Tracheal epithelial cell (primary cell): ENCODE measurements at places on chromosomes 11 and 22. TPM values are rescaled to one million over a fixed set of nuclear protein-coding genes. Genes with fewer than 3 reads are reported as not detected.

The GVQW3 gene
- total RNA-seq = 0.43 and 1.9 TPM in 2 replicates

The SMC1B gene
- total RNA-seq = not detected in 2 replicates

The APOL3 gene
- 0.21 and 2.9 TPM in 2 replicates for total RNA-seq

The CEND1 gene
- total RNA-seq = not detected in 2 replicates

The IMMP1L gene
- 10.4 and 15.6 TPM in 2 replicates for total RNA-seq

The LRRC10B gene
- not detected in 2 replicates for total RNA-seq

The RRAS2 gene
- 176 and 203 TPM in 2 replicates for total RNA-seq

The LRP5 gene
- total RNA-seq = 24.3 and 38.4 TPM in 2 replicates

The RIMBP3B gene
- not detected in 2 replicates for total RNA-seq

The RGL4 gene
- total RNA-seq = under 0.01 TPM in 1 of 2 replicates, not detected in the other

The MUC6 gene
- not detected in 2 replicates for total RNA-seq

The SLC37A2 gene
- 18.6 and 35.2 TPM in 2 replicates for total RNA-seq
